ENCODE measurements at places on chromosomes 7 and 10.

- DNase-seq: no peak
These were observed 110.1 kb downstream of the CYTH3 start for GRCh38 chr7:6162331-6162620.

GRCh38 chr10:43166207-43166879, 28.1 kb downstream of the CSGALNACT2 start:
- no peak for DNase-seq

DNA sequence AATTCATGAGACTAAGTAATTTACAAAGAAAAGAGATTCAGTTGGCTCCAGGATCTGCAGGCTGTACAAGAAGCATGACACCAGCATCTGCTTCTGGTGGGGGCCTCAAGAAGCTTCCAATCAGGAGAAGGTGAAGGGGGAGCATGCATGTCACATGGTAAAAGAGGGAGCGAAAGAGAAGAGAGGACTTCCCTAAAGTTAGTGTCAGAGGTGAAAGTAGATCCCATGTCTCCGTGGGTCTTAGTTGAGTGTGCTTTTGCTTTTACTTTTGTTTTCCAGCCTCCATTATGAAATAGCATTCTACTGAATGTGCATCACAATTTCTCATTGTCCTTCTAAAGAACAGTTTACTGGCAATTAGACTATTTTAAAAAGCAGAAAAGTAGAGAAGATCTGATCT, 213.6 kb upstream of the FZD1 start:
- DNase-seq: no peak

DNA sequence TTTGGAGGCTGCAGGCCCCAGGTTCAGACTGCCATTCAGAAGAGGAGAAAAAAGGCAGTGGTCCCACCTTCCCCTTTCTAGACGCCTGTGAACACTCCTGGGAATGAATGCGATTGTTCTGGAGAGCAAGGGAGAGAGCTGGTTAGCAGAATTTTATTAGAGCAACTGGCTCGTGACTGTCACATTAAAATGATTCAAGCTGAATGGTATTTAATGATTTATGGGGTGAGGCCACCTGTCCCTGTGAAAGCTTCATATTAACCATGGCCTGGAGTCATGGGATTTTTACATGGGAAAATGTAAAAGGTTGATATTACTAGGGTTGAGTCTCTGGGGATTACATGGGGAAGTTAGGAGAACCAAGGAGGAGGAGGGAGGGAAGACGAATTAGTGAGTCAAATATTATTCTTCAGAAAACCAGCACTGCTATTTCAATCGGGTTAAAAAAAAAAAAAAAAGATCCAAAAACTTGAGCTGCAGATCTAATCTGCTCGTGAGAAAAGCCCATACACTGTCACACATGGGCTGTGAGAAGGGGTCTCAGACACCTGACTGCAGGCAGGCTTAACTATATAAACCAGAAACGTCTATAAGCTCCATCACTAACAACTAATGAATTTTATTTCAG, 8.3 kb downstream of the CXCL12 start:
- DNase-seq: peak; percentile 20

DNA sequence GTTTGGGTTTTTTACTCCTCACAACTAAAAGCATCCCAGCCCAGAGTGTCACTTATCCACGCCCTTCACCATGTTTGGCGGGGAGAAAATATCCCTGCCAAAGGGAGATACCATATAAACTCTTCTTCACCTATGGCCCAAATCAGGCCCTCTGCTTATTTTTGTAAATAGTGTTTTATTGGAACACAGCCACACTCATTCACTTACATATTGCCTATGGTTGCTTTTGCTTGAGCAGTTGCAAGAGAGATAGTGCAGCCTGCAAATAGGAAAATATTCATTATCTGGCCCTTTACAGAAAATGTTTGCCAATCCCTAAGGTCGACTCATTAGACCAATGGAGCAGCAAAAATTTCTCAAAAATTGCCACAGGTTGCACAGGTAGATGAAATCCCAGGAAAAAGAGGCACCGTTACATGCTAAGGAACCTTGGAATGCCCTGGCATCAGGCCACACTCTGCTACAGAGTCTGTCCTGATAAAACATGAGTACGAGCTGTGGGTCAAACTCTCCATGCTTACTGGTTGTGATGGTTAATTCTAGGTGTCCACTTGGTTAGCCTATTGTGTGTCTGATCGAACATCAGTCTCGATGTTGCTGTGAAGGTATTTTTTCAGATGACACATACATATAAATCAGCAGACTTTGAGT, 7.9 kb upstream of the RASSF4 start:
- DNase-seq: no peak

- DNase-seq: no peak
These were observed 69.7 kb upstream of the STK17A start for GRCh38 chr7:43513251-43513650.

DNA sequence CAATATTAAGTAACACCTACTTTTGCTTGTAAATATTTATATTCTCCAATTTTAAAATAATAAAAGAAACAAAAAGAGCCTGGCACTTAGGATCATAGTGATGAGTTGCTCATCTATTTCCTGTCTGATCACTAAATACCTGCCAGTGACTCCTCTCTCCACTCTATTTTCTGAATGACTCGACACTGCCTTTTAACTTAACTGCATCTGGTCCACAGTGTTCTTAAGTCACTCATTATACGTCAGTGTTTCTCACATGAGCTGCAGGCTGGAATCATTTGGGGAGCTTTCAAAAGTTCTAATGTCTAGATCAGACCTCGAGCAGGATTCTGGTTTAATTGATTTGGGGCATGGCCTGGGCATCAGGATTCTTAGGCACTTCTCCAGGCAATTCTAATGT, 78.0 kb upstream of the AGBL3 start:
- no peak for DNase-seq

DNA sequence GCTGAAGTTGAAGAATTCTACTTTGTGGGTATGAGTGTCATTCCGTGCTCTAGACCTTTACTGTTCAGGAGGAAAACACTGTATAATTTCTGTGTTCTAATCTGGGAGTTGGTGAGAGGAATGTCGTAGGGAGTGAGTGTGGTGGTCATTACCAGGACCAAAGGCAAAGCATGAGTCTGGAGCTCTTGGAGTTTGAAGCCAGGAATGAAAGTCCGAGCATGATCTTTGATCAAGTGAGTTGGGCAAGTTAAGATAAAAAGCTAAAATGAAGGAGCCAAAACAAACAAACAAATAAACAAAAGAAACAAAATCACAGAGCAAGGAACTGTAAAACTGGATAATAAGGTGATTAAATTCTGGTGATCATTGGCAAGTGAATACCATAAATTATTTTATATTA, 161.4 kb downstream of the AGMO start:
- no peak for DNase-seq

GRCh38 chr10:3655528-3655927, 129.5 kb downstream of the KLF6 start:
- DNase-seq: no peak

- no peak for DNase-seq
These were observed 612 bp downstream of the HILPDA start for GRCh38 chr7:128456255-128456725.

DNA sequence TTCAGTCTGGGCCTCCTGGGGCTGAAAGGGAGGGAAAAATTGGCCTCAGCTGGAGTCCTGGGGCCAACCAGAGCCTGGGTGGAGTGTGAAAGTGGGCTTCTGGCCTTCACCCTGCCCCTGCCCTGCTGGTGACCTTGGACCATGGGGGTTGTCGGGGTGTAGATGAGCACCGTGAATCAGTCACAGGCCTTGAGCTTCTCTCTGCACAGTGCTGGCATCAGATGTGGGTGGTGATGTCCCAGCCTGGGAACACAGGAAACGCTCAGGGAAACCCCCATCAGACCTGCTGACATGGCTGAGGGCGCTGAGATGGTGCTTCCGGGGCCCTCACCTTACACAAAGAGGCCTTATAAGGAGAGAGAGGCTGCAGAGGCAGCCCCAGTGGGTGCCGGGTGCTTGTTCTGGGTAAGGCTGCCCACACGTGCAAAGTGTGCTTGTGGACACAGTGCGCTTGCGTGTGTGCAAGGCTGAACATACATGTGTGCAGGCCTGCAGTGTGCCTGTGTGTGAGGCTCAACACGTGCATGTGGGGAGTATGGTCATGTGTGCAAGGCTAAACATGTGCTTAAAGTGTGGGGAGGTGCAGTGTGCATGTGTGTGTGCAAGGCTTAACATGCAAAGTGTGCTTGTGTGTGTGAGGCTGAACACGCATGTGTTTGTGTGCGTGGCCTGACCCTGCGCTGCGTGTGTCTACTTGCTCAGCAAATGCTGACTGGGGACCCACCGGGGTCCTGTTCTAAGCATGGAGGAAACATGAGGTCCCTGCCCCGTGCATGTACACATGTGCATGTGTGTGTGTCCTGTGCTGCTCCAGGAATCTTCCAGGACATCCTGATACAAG, 6.5 kb downstream of the ARPC1B start:
- no peak for DNase-seq

DNA sequence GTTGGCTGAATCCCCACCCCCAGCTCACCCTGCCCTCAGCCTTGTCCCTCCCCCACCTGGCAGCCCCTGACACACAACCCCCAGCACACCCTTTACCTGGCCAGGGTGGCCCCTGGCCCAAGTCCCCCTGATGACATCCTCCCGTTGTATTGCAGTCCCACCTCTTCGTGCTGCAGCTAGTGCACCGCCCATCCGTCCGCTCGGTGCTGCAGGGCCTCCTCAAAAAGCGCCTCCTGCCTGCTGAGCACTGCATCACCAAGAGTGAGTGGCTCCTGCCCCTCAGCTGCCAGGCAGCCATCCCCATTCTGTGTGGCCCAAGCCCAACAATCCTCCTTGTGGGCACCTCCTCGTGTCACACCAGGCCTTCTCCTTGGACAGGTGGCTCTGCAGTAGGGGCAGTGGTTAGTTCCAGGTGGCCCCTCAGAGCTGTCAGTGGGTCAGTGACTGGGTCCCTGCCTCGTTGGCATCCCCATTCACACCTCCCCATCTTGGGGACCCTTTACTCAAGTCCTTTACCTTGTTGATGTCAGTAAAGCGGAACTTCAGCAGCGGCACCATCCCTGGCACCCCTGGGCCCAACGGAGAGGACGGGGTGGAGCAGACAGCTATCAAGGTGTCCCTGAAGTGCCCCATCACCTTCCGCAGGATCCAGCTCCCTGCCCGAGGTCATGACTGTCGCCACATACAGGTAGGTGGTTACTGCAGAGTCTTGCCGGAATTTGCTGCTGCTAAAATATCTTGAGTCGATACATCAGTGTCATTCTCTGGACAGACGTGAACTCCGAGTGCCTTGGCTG, 14.3 kb downstream of the ZMIZ2 start:
- DNase-seq: no peak

- no peak for DNase-seq
These were observed 186.4 kb downstream of the CACNA2D1 start for GRCh38 chr7:82257118-82257695.

DNA sequence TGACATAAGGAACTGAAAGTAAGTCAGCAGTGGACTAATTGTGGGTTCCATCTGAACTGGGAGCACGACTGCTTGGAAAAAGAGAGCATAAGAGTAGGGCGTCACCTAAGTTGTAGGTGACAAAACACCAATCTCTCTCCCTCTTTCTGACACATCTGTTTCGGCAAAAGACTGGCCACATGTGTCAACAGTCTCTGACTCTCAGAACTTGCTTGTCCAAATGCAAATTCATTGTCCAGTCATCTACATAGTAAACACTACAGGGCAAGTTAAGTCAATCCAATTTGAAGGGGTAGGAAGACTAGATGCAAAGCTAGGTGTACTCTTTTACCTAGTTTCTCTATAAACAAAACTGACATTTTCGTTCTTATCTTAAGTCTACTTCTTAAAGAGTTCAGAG, 87.7 kb downstream of the ZNF438 start:
- DNase-seq: no peak

DNA sequence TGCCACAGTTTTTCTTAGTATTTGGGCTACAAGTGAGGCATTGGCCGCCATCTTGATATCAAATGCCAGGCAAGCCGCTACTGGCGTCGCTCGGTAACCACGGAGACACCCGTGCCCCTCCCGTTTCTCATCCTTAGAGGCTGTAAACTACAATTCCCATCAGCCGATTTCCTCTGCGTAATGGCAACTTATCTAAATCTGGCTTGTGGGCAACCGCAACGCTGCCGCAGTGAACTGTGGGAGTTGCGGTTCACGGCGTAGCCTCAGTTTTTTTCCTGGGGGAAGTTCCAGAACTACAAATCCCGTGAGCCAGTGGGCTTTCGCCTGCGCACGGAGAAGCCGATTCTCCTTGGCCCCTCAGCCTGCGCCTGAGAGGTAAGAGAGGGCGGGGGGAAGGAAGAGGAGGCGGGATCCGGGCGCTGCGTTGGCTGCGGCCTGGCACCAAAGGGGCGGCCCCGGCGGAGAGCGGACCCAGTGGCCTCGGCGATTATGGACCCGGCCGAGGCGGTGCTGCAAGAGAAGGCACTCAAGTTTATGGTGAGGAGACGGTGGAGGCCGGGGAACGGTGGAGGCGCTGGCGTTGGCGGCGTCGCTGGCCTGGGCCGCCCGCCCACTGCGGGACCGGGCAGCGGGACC, at the start of gene BTRC:
TSS of gene BTRC (plus strand) at position 474 of the 636 bp plus-strand sequence. CDS start at position 490, 16 bp downstream.
- peak; percentile 97 for DNase-seq

GRCh38 chr10:74206746-74207145, 55.7 kb downstream of the ADK start:
- DNase-seq: no peak

DNA sequence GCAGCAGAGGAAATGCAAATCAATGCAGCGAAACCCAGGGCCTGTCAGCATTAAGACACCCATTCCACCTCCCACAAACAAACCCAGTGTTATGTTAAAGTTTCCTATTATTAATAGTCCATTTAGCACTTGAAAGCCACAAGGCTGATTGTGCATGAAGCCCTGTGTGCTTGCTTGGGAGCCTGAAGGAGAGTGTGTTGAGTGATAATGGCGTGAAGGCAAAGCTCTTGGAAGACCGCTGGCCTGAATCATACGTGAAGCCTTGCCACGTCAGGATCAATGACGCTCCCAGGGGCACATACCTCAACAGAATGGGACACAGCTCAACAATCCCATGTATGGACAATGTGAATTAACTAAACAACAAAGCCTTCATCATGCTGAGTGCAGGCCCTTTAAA, 25.1 kb downstream of the PTPRN2 start:
- DNase-seq: no peak

GRCh38 chr7:130920122-130920521, 186.1 kb upstream of the KLF14 start:
- DNase-seq: no peak

- DNase-seq: peak; percentile 8
These were observed 86.3 kb downstream of the PRKCQ start for GRCh38 chr10:6493521-6494441.

GRCh38 chr7:69228212-69228811, 370.0 kb upstream of the AUTS2 start:
- no peak for DNase-seq

DNA sequence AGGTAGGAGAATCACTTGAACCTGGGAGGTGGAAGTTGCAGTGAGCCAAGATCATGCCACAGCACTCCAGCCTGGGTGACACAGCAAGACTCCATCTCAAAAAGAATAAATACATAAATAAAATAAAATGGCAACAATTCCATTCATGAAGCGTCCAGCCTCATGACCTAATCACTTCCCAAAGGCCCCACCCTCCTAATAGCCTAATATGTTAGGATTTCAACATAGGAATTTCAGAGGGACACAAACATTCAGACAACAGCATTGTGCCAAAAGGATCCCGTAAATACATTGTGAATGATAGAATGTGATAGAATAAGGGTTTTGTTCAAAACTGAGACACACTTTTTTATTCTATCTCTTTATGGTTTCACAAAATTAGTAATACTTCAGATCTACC, 90.3 kb downstream of the FAM107B start:
- no peak for DNase-seq

- DNase-seq: peak; percentile 70
These were observed at the start of gene CCL26 for GRCh38 chr7:75772081-75773077. Gene CCL26, minus strand, starts transcription at chr7:75772211. Its CDS starts 35 bp downstream, at chr7:75772176.

All from skeletal muscle cell (primary cell).